Stimulated activated CD4-positive, alpha-beta T cell treated with anti-CD3 and anti-CD28 coated beads, Interleukin-12 subunit alpha, Interleukin-12 subunit beta, amount 100 ng/mL, for 48 hours (primary cell): ENCODE measurements at places on chromosomes 3 and 15.

DNA sequence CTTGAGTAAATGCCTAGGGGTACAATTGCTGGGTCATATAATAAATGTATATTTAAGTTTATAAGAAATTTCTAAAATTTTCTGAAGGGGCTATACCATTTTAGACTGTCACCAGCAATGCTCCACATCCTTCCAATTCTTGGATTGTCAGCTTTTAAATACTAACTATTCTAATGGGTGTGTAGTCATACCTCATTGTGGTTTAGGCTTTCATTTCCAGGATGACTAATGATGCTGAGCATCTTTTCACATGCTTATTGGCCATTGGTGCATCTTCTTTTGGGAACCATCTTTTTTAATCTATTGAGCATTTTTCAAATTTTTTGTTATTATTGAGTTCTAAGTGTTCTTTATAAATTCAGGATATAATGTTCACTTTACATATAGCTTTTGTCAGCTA is 52.5 kb upstream of the CORO2B start:
- DNase-seq, result no peak

GRCh38 chr15:59894835-59895234 is 109.3 kb upstream of the FOXB1 start:
- DNase-seq, result no peak

GRCh38 chr15:99711625-99712024 is 21.6 kb downstream of the LYSMD4 start:
- no peak for DNase-seq

DNA sequence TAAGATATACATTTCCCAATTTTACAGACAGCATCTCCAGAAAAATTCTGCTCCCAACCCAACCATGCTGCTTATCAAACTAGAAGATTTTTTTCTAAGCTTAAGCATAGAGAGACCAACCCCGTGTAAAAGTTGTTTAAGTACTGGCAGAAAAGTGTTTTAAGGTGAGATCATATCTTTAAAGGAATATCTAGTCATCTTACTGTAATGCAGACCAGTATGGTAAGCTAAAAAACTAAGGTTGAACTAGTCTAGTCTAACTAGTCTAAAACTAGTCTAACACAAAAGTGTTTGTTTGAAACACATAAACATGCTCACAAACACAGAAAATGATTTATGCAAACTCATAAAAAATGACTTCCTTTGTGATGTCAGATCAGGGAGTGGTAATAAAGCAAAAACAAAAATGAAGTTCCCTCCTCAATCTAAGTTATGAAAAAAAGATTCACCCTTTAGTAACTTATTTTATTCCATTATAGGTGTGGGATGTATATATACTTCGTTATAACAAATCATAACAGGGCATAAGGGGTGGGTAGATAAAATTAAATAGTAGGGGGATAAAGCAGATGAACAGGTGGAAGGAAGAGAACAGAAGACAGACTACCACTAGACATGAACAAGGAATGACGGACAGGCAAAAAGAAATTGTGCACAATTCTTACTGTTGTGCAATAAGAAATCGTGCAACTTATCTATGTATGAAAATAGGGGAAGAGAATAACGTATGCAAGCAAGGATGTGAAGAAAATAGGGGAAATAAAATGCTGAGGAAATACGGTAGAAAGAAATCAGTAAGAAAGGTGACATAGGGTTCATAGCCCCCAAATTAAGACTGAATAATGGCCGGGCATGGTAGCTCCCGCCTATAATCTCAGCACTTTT is 10.0 kb downstream of the MYO5A start:
- no peak for DNase-seq

- no peak for DNase-seq
These were observed 324.0 kb upstream of the SLCO3A1 start for GRCh38 chr15:91529534-91529933.
